ENCODE measurements at places on chromosomes 3 and 15.

DNA sequence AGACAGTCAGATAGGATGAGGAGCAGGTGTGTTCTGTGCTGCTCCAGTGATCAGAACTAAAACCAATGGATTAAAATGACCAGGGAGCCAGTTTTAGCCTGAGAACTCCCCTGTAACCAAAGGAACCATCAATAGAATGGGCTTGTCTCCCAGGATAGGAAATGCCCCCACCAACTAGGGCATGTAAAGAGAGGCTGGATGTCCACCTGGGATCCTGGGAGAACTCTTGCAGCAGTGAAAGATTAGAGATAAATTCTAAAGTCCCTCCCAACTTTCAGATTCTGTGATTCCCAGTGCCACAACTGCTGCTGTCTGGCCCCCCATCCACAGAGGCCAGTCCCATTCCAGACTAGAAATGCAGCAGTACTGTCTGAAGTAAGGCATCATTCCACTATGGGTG lies 33.8 kb downstream of the HDC start:
- DNase-seq: no peak

GRCh38 chr15:67829647-67830504 lies 4.6 kb downstream of the SKOR1 start:
- no peak for DNase-seq

- DNase-seq: peak; percentile 20
Observed at GRCh38 chr15:95995375-95996168, 334.9 kb upstream of the NR2F2 start.

- no peak for DNase-seq
Observed at GRCh38 chr3:187197335-187197649, at the start of gene RTP1. Gene RTP1, plus strand, starts transcription at chr3:187197486. Its CDS starts 30 bp downstream, at chr3:187197516.

GRCh38 chr3:9976721-9977709 lies 9.6 kb downstream of the EMC3 start:
- DNase-seq: peak; percentile 96

DNA sequence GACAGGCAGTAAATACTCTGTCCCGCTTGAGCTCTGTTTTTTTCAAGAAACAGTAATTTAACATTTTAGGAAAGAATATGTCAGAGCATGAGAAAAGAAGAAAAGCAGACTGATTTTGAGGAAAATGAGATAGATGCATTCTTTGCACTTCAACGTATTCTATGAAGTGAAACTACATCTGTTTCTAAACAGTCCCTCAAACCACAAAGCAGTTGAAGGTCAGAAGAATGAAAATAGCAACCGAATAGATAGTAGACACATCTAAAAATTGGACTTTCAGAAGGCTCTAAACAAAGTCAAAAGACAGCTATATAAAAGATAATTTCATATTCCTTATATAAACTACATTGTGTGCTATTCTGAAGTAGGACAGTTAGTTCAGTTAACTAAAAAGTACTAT lies 172.6 kb upstream of the LRRC3B start:
- DNase-seq: no peak

DNA sequence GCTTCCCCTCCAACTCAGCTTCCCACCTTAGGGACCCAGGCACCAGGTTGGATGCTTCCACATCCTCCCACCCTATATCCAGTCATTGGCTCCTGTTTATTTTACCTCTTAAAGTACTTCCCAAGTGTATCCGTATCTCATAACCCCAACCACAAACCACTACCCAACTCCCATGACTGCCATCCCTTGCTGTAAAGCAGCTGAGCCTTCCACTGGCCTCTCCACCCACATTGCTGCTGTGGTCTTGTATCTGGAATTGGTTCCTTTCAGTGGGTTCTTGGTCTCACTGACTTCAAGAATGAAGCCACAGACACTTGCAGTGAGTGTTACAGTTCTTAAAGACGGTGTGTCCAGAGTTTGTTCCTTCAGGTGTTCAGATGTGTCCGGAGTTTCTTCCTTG lies 79.8 kb upstream of the HRH1 start:
- DNase-seq: no peak

- DNase-seq: no peak
Observed at GRCh38 chr3:191414286-191414685, 46.7 kb upstream of the PYDC2 start.

DNA sequence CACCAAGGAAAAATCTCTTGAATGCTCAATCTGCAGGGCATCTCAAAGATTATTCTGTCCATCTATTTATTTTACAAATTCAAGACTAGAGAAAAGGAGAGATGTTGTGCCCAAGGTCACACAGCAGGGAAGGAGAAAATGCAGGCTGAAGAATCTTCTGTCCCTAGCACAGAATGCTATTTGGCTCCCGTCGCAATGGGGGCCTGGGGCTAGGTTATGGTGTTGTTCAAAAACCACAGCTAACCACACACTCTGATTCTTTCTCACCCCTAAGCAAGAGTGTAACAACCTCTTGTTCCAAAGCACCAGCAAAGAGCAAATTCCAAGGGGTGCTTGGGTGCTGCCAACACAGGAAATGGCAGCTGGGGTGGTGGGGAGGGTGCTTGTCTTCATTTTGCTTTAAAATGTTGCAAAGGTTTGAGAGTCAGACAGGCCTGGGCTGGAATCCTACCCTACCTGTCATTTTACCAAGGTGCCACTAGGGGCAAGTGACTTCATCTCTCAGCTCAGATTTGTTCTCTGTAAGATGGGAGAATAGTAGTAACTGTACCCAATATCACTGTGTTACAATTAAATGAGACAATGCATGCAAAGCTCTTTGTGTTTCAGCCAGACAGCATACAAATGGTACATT lies 112.5 kb downstream of the ADAMTS9 start:
- DNase-seq: peak; percentile 36

DNA sequence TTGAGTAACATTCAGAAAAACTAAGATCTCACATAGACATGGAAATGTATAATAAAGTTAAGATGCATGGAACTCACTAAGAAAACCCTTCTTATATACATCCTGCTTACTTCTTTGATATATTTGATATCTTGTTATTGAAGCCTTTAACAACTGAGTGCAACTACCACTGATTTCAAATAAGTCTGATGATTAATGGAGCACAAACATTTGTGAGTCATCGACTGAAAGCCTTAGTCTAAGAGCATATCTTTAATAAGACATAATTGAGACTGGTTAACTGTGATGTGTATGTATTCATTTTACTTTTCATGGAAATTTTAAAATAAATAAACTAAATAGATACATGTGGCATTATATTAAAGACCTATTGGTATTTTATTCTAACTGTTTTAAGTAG lies 740.5 kb downstream of the EPHA3 start:
- DNase-seq: no peak

- no peak for DNase-seq
Observed at GRCh38 chr15:31792611-31793199, 237.6 kb upstream of the CHRNA7 start.

GRCh38 chr15:71471347-71471746 lies 339.0 kb upstream of the NR2E3 start:
- no peak for DNase-seq

DNA sequence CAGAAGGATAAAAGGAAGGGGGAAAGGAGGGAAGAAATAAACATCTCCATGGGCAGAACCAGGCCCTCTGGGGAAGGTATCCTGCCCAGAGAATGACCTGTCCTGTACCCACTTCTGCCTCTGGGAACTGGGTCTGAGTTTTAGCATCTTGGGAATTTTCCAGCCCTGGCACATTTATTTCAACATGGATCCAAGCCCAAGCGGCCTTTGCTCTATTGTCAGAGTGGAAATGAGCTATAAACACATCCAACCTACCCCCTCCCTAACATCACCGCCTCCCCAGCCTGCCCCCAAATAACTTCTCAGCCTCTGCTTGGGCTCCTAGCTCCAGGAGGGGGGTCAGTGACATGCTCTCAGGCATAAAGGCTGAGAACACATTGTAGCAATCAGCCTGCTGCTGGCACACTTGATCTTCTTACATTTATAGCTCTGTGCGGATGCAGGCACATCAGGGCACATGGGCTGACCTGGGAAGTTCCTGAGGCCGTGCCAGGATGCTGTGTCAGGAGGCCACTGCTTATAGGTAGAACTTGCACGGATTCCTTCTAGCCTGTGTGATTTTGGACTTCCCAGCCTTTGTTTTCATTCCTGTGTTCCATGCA lies 4.6 kb upstream of the OXTR start:
- DNase-seq: no peak

GRCh38 chr3:46844881-46845312 lies 18.3 kb downstream of the MYL3 start:
- DNase-seq: no peak

DNA sequence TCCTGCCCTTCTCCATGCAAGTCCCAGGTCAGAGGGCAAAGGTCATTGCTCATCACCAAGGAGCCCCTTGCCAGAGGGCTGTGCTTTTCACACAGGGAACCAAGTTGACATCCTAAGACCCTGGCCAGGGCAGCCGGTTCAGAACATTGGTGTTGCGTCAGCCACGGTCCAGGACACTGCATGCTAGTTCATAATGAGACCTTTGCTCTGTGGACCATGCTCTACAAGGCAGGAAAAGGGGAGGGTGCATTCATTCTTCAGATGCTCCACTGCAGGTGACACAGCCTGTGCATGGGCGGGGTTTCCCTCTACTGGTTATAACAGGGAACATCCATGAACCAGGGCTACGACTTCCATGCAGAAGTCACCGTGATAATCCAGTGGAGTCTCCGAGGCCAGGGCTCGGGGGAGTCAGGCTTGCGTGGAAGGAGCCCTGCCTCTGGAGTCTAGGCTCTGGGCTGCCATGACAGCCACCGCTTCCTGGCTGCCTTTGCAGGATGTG lies 81.6 kb downstream of the OCA2 start:
- DNase-seq: no peak

GRCh38 chr15:92416557-92416956 lies 22.9 kb downstream of the ST8SIA2 start:
- no peak for DNase-seq

- no peak for DNase-seq
Observed at GRCh38 chr15:59140422-59141226, 35.7 kb downstream of the CCNB2 start.

GRCh38 chr3:132034486-132035464 lies at the start of gene CPNE4:
Gene CPNE4, minus strand, starts transcription at chr3:132035014.
- DNase-seq: peak; percentile 75

DNA sequence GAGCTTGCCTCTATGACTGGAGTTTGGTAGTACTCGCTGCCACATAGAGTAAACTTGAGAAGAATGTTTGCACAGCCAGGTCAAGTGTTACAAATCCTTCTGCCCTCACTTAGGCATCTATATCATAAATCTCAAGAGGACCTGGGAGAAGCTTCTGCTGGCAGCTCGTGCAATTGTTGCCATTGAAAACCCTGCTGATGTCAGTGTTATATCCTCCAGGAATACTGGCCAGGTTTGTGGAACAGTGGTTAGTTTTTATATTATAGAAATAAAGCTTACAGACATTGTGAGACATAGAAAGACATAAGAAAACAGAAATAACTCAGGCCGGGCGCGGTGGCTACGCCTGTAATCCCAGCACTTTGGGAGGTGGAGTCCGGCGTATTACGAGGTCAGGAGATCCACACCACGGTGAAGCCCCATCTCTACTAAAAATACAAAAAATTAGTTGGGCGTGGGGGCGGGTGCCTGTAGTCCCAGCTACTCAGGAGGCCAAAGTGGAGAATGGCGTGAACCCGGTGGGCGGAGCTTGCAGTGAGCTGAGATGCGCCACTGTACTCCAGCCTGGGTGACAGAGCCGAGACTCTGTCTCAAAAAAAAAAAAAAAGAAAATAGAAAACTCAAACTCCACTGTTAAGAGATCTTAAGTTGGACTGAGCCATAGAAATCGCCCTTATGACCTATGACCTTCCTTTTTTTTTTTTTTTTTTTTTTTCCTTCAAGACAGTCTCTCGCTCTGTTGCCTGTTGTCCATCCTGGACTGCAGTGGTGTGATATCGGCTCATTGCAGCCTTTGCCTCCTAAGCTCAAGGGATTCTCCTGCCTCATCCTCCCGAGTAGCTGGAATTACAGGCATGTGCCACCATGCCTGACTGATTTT lies 2.2 kb downstream of the RPSA start:
- no peak for DNase-seq
